ENCODE measurements at places on chromosomes 7 and 10.

DNA sequence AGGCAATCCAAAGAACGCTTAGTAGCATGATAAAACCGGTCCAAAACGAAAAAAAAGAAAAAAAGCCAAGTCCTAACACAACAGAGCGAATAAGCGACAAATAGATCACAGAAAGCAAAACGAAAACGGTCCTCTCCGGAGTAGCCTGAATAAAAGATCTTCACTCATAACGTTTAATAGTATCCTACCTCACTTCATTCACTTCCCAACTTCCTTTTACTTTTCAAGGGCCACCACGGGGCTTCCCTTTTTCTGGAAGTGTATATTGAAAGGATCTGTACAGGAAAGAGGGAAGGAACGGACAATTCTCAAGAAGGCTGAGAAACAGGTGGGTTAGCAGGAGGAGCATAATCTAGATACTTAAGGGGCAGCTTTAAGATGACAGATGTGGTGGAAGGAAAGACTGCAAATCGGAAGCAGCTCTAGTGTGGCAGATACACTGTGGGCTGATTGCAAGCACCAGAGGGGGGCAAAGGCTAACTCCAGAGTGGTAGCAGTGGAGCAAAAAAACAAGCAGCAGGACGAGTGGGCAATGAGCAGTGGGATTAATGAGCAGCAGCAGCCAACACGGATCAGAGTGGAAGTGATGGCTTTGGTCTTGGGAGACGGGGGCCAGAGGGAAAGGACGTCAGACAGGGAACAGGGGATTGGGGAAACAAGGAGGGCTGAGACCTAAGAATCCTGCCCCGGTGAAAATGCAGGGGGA lies 866 bp downstream of the CNOT4 start:
- DNase-seq = peak; percentile 26

GRCh38 chr7:2405601-2406345 lies 2.4 kb downstream of the CHST12 start:
- no peak for DNase-seq

DNA sequence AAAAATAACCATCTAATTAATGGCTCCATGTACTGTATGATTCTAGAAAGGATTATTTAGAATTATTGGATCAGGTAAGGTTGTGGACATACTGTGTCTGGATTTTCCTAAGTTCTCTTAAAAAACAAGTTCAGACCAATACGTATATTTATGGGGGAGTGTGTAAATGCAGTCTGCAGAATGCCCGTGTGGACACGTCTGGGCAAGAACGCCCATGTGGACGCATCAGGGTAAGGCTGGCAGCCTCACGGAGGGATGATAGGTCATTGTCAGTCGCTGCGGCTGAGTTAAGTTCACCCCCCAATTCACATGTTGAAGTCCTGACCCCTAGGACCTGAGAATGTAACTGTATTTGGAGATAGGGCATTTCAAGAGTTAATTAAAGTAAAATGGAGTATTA lies 160.0 kb upstream of the SHH start:
- no peak for DNase-seq

GRCh38 chr10:103394180-103394579 lies 2.1 kb downstream of the ATP5MK start:
- DNase-seq = peak; percentile 59

- no peak for DNase-seq
Observed at GRCh38 chr10:7162331-7162730, 248.5 kb downstream of the SFMBT2 start.

GRCh38 chr7:98617051-98617959 lies at the start of gene NPTX2:
Gene NPTX2 (plus strand): TSS chr7:98617285. CDS start chr7:98617462, 177 bp downstream.
- DNase-seq = no peak

DNA sequence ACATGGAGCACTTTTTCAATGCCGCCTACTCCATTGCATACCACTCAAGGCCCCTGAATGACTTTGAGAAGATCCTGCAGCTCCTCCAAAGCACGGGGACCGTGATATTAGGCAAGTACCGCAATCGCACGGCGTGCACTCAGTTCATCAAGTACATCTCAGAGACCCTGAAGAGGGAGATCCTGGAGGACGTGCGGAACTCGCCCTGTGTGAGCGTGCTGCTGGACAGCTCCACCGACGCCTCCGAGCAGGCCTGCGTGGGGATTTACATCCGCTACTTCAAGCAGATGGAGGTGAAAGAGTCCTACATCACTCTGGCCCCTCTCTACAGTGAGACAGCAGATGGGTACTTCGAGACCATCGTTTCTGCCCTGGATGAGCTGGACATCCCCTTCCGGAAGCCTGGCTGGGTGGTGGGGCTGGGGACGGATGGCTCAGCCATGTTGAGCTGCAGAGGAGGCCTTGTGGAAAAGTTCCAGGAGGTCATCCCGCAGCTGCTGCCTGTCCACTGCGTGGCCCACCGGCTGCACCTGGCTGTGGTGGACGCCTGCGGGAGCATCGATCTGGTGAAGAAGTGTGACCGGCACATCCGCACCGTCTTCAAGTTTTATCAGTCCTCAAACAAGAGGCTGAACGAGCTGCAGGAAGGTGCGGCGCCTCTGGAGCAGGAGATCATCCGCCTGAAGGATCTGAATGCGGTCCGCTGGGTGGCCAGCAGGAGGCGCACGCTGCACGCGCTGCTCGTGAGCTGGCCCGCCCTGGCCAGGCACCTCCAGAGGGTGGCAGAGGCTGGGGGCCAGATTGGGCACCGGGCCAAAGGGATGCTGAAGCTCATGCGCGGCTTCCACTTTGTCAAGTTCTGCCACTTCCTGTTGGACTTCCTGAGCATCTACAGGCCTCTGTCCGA lies 12.7 kb upstream of the ATP6V0E2 start:
- no peak for DNase-seq

- DNase-seq = no peak
Observed at GRCh38 chr7:125406111-125406510, 476.5 kb upstream of the POT1 start.

Measured in RCC 7860 (cell line).